Stimulated activated CD4-positive, alpha-beta T cell treated with anti-CD3 and anti-CD28 coated beads, Interleukin-2, amount 100 ng/mL, for 48 hours (primary cell): ENCODE measurements at places on chromosomes 7 and 10.

- no peak for DNase-seq
Measured at GRCh38 chr10:71039551-71039950, 151.2 kb upstream of the PCBD1 start.

GRCh38 chr7:105703207-105703930 is 122.1 kb upstream of the EFCAB10 start:
- DNase-seq = no peak

DNA sequence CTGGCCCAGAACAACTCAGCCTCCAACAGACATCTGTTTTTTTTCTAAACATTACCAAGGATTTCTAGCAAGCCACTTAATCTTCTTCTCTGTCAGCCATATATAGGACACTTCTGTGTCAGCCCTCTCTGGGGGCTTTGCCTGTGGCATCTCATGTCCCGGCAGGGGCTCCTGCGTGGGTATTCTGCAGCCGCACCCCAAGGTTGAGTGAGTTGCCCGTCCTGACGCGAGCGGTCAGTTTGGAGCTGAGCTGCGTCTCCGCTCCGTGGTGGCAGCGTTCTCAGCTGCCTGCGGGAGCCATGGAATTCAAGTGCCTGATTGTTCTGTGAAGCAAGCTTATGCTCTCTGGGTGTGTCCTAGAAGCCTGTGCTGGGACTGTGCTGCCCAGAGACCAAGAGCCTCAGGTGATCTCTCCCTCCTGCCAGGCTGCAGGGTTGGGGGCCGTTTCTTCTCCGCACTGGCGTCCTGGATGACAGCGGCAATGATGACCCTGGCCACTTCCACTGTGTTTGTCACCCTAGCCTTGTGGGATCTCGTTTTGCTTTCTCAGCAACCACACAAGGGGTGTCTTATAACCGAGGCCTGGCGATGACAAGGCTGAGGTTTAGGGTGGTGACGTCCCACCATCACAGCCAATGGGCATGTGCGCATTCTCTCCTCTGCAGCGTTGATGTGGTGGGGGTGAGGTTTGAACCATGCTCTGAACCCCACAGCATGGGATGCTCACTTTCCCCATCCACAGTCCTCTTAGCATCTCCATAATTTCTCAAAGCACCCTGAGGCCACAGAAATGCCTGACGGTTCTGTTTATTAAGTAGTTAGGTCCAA is 612.6 kb upstream of the FOXK1 start:
- DNase-seq = no peak

- DNase-seq = no peak
Measured at GRCh38 chr7:110090110-110090820, 1000.7 kb upstream of the LRRN3 start.
